ENCODE measurements at places on chromosomes 3 and 15.

- DNase-seq: no peak
These were observed 260.5 kb upstream of the RORA start for GRCh38 chr15:61489571-61489970.

DNA sequence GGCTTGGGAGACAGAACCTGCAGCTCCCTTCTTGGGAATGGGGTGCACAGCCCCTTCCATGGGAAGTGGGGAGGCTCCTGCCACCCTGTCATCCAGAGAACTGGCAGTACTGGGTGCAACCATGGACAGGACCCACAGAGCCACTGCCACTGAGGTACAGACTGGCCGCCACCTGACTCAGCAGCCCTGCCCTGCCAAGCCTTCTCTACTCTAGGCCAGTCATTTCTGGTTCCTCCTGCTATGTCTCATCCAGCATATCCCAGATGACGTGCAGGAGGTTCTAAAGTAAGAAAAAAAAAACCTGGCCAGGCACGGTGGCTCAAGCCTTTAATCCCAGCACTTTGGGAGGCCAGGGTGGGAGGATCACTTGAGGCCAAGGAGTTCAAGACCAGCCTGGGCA is 76.9 kb upstream of the RPL32 start:
- DNase-seq: no peak

- no peak for DNase-seq
These were observed 3.0 kb downstream of the PLSCR4 start for GRCh38 chr3:146247911-146248310.

- peak; percentile 63 for DNase-seq
These were observed 25.0 kb downstream of the CTNNB1 start for GRCh38 chr3:41224120-41224806.

DNA sequence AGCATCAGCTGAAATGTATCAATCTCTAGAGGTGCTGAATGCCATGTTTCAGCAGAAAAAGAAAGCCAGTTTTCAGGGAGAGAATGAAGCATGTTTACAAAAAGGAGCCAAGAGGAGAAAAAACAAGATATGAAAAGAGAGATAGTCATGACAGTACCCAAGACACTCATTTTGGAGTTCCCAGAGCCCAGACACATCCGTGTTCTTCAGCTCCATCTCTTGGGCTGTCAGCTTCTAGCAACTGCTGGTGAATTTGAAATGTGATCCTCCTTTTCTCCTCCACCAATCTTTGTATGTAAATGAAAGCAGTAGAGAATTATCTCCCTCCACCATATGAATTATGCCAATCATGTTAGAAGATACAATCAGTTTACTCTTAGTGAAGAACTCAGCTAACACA is 93.0 kb upstream of the SLC25A36 start:
- DNase-seq: no peak

DNA sequence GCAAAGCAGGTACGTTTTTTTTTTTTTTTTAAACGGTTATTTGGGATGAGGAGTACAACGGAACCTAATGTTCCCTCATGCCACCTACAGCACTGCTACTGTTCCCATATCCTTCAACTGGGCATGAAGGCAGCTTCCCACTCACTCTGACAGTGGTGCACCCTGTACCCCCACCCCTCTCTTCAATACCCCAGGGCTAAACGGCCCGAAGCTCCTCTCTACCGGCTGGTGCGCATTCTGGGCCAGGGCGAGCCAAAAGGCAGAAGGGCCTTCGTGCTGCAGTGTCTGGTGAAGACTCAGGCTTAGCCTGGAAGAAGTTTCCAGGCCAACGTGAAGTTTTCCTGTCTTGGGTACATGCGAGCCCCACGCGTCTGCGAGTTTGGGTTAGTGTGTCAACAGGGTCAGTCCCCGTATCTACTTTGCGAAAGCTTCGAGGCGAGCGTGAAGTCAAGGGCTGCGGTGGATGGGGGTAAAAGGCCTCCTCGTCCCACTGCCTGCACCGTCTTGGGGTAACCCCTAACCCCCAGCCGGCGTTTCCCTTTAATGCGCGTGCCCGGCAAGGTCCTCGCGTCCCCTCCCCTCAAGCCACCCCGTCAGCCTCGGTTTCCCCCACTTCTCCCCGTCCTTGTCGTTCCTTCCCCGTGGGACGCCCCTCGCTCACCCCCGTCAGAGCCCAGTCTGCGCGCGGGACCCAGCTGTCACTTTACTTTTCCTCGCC is 765 bp upstream of the UBE2E2 start:
- no peak for DNase-seq

All from HS-5 (cell line).